ENCODE measurements at places on chromosomes 4 and X. TPM values are rescaled to one million over a fixed set of nuclear protein-coding genes. Genes with fewer than 3 reads are reported as not detected.

- no peak for DNase-seq
Measured at GRCh38 chr4:13647031-13647430, 19.5 kb upstream of the BOD1L1 start.

GRCh38 chr4:3346146-3346545, 53.3 kb downstream of the RGS12 start:
- no peak for DNase-seq

- DNase-seq, result no peak
Measured at GRCh38 chr4:87835743-87836142, 3.0 kb downstream of the MEPE start.

DNA sequence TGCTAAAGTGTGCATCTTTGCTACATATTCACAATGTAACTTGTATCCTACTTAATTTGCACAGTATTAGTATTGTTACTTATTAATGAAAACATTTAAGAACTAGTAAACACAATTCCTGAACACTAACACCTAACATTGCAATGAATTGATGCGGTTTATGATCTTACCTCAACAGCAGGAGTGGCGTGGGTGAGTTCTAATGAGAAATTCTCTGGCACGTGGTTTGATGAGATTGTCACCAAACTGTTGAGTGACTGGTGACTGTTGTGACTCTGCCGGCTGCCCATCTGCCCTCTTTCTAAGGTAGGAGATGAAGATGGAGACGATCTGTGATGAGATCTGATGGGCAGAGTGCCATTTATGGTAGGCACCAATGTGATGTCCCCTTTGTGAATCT, 2.9 kb downstream of the PCDH18 start:
- no peak for DNase-seq

The GPM6B gene
- total RNA-seq, result 18.6 TPM

The CDX4 gene
- not detected for total RNA-seq

The TRIM61 gene
- total RNA-seq, result not detected

The ARHGAP36 gene
- total RNA-seq, result not detected

The SYN1 gene
- 5.7 TPM for total RNA-seq

The DRD5 gene
- not detected for total RNA-seq

The NRK gene
- 3.2 TPM for total RNA-seq

Measured in ascending aorta (tissue), 2 donors.